ENCODE measurements at places on chromosomes 1 and 21. TPM values are rescaled to one million over a fixed set of nuclear protein-coding genes. Genes with fewer than 3 reads are reported as not detected.

DNA sequence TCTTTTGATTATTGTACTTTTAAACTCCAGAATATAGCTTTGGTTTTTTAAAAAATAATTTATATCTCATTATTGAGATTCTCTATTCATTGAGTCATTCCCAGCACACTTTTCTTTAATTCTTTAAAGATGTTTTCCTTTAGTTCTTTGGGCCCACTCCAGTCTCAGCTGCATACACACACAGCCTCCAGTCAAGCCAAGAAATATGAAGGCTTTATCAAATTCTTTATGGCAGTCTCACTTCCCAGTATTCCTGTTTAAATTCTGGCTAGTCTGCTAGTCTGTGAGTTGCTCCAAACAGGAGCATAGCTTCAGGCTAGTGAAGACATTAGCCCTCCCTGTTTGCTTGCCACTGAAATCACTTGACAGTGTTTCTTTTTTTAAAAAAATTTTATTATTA, 61.2 kb downstream of the CRP start:
- H3K4me3 ChIP-seq, result no peak overlapping the region
- no peaks in the 10 kb centered on the region for H3K36me3 ChIP-seq
- H3K27me3 ChIP-seq, result no peaks in the 10 kb centered on the region
- no peak for DNase-seq

DNA sequence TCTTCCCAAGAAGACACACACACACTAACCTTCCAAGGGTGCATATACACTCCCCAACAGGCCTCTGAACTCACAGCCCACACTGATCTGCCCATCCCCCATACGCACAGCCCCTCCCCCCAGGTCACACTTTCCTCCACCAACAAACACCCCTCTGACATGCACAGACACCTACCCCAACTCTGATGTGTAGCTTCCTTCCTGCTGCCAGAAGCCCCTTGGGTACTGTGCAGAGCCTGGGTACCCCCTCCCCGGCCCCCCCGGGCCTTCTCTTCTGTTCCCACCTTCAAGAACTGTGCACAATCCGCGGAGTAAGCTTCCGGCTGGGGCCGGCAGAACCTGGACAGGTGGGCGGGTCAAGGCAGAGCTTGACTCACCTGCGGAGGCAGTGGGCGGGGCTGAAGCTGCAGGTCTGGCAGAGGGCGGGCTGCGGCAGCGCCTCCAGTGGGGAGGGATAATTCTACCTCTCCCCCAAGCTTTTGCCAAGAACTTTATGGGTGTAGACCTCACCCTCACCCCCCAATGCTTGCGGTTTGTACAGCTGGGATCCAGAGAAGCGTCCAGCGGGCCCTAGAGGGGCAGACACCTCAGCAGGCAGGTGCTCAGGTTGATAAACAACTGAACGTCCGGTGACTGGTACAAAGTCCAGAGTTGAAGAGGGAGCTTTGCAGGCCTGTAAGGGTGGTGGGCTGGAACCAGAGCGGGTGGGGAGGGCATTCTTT, at the start of gene C1orf210:
TSS of gene C1orf210 (minus strand) at position 313 of the 722 bp plus-strand sequence. CDS start 2,311 bp downstream, outside the sequence.
- no peak within 1 kb of the TSS for H3K27ac ChIP-seq
- H3K4me1 ChIP-seq, result no peaks in the 10 kb centered on the region
- no peak for DNase-seq
- no peaks in the 10 kb centered on the region for H3K36me3 ChIP-seq
- no peak within 1 kb of the TSS for H3K4me3 ChIP-seq

- no peaks in the 10 kb centered on the region for H3K4me1 ChIP-seq
- DNase-seq, result no peak
- no peak overlapping the region for H3K27ac ChIP-seq
- no peaks in the 10 kb centered on the region for H3K36me3 ChIP-seq
- no peaks in the 10 kb centered on the region for H3K27me3 ChIP-seq
These were observed 131.6 kb downstream of the LHX8 start for GRCh38 chr1:75265792-75266191.

GRCh38 chr1:94542088-94542870, 720 bp upstream of the F3 start:
- H3K27ac ChIP-seq, result peak overlapping the region; percentile 88
- H3K4me3 ChIP-seq, result peak overlapping the region; percentile 76
- no peaks in the 10 kb centered on the region for H3K27me3 ChIP-seq
- H3K4me1 ChIP-seq, result peaks cover 39% of the 10 kb centered on the region

DNA sequence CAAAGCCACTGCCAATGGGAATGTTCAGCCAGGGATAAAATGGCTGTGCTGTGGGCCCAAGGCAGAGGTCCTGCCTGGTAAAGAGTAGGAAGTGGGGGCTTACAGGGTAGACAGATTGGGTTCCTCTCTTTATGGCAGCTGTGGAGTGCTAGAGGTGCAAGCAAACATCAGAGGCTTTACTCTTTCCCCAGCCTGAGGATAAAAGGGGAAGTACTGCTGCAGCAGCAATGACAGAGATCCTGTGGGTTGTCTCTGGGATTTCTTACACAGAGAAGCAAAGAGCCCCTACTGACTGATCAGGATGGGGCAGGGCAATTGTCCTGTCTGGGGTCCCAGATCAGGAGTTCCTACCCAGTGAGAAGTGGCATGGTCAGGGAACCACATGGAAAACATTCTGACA, 54.2 kb downstream of the DRAM2 start:
- H3K27ac ChIP-seq, result no peak overlapping the region
- no peak overlapping the region for H3K4me3 ChIP-seq
- H3K4me1 ChIP-seq, result no peaks in the 10 kb centered on the region
- H3K36me3 ChIP-seq, result no peaks in the 10 kb centered on the region

- H3K4me1 ChIP-seq, result peaks cover 63% of the 10 kb centered on the region
- no peaks in the 10 kb centered on the region for H3K36me3 ChIP-seq
- DNase-seq, result no peak
- peak overlapping the region; percentile 93 for H3K4me3 ChIP-seq
- peak overlapping the region; percentile 83 for H3K27ac ChIP-seq
These were observed 724 bp downstream of the DOCK7 start for GRCh38 chr1:62687421-62687902.

DNA sequence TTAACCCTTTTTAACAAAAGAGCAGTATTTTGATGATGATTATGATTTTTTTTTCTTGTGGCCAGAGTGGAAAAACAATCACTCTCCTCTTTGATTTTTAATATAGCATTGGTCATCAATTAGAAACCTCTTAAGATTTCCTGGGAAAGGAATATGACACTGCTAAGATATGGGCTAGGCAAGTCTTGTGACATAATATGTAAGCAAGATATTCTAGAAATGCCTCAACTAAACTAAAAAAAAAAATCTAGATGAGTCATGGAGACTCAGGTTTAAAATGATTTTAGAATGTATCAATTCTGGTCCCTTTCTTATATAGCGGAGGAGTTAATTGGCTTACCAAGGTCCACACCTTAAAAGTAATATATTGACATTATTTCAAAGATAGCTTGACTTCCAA, 60.3 kb upstream of the JUN start:
- DNase-seq, result no peak
- H3K4me1 ChIP-seq, result peaks cover 8% of the 10 kb centered on the region
- no peaks in the 10 kb centered on the region for H3K36me3 ChIP-seq
- H3K4me3 ChIP-seq, result no peak overlapping the region
- H3K27ac ChIP-seq, result no peak overlapping the region

DNA sequence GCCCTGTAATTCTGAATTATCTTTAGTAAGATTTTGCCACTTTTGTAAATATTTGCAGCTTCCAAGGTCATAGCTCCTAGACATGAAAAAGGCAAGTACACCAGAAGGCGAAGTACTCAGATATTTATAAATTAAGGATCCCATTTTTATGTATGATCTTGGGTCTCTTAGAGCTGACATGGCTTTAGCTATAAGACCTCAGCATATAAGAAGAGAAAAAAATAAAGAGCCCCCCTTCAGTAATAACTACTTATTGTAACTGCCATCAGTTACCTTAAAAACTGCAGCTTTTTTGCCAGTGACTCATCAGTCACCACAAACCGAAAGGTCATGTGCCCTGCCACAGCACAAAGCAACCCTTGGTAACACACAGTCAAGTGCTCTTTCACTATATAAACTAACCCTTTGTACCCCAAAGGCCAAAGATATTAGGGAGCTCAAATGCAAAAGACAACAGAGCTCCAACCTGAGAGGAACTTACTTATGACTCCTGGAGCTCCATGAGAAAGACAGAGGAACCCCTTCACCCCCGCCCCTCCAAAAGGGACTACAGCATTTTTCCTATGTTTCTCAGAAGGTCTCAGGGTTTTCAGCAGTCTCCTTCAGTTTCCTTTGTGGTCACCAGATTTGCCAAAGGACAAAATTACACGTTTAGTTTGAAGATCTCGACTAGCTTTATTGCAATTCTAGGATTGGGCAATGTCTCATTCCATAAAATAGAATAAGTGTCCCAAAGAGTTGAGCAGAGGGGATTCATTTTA, 219.8 kb upstream of the DUSP10 start:
- H3K4me1 ChIP-seq, result no peaks in the 10 kb centered on the region
- H3K27me3 ChIP-seq, result no peaks in the 10 kb centered on the region
- DNase-seq, result no peak
- H3K27ac ChIP-seq, result no peak overlapping the region
- no peak overlapping the region for H3K4me3 ChIP-seq

- no peaks in the 10 kb centered on the region for H3K4me1 ChIP-seq
- H3K27me3 ChIP-seq, result no peaks in the 10 kb centered on the region
- no peak overlapping the region for H3K4me3 ChIP-seq
- DNase-seq, result no peak
- no peak overlapping the region for H3K27ac ChIP-seq
These were observed 219.2 kb downstream of the PTPRC start for GRCh38 chr1:198858033-198858432.

DNA sequence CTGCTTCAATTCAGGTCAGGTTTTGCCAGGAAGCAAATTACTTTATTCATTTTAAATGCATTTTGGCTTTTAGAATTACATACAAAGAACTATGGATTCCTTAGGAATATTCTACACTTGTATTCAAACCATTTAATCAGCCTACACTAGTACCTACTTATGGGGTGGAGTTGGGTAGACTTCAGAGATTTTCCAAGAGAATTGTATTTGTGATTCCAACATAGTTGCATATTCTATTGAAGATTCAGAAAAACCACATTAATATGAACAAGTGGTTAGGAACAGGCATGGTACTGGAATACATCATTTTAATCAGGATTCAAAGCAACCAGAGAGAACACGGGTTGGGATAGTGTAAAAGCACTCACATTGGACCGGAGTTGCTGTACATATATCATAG, 33.4 kb downstream of the LUZP1 start:
- no peak overlapping the region for H3K27ac ChIP-seq
- H3K36me3 ChIP-seq, result no peaks in the 10 kb centered on the region
- no peak for DNase-seq
- H3K27me3 ChIP-seq, result no peaks in the 10 kb centered on the region

DNA sequence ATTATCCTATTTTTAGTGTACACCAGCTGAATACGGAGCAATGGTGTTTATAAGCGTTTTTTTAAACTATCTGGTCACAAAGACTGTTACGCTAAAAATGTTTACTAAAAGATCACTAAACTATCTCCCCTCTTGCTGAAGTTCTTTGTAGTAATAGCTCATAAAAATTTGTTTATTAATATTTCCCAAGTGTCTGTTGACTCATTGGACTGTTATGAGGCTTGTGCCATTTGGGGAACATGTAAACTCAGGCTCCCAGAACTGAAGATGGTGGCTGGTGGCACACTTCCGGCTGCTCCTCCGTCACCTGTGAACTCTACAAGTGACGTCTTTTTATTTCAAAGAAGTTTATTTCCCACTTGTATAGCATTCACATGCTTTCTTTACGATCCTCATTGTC, 46.3 kb downstream of the AIDA start:
- no peak for DNase-seq
- H3K4me1 ChIP-seq, result no peaks in the 10 kb centered on the region
- H3K4me3 ChIP-seq, result no peak overlapping the region
- peaks cover 58% of the 10 kb centered on the region for H3K36me3 ChIP-seq
- no peak overlapping the region for H3K27ac ChIP-seq
- no peaks in the 10 kb centered on the region for H3K27me3 ChIP-seq

DNA sequence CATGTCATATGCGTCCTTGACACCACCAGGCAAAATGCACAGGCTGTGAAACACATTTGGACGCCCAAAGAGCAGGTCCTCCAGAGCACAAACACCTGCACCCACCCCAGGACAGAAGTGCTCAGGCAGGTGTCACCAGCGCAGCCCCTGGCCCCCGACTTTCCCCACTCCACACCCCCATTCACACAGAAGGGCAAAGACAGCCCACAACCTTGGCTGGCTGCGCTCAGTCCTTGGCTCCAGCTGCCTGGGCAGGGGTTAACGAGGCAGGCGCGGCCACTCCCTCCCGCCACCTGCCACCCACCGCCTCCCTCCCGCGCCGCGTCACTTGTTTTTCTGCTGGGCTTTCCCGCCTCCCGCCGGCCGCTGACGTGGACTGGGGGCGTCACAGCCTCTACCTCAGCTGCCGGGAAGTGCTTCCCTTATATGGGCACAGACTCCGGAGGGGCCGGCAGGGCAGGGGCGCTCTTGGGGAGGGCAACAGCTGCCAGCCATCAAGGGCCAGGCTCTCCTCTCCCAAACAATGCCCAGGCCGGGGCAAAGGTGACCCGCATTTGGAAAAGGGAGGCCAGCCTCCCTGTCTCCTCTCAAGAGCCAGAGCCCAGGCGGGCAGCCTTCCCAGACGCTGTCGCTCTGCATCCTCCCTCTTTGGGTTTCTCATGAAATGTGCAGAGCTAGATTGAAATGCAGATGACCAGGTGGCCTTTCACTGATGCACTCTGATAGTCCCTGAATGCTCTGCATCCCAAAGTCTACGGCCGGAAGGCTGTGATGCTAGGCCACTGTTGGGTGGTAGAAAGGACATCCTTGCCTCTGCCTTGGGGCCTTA, 14.8 kb upstream of the BTG2 start:
- no peaks in the 10 kb centered on the region for H3K36me3 ChIP-seq
- H3K4me1 ChIP-seq, result peaks cover 61% of the 10 kb centered on the region
- no peak for DNase-seq

DNA sequence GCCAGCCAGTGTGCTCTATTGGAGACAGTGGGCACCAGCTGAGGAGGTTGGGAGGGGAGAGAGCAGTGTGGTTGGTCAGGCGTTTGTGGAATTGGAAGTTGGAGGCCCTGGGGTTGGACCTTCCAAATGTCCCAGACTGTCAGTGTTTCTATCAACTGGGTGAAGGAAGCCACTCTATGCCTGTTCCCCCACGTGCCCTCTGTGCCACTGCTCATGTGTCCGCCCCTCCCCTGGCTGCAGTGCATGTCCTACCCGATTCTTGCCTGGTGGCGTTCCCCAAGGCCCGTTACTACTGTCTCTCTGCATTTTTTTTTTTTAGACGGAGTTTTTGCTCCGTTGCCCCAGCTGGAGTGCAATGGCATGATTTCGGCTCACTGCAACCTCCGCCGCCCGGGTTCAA, 21.1 kb downstream of the ADORA1 start:
- no peaks in the 10 kb centered on the region for H3K4me1 ChIP-seq
- no peak overlapping the region for H3K27ac ChIP-seq
- no peaks in the 10 kb centered on the region for H3K27me3 ChIP-seq
- DNase-seq, result no peak

The EGLN1 gene
- 26.3 TPM for total RNA-seq

The IGSF3 gene
- total RNA-seq, result 38.5 TPM

The LAD1 gene
- total RNA-seq, result 91.8 TPM

The CD1E gene
- 2.5 TPM for total RNA-seq

The ZNF593OS gene
- not detected for total RNA-seq

The FCRL3 gene
- total RNA-seq, result not detected

The TMPRSS15 gene
- total RNA-seq, result not detected
